Gastroesophageal sphincter (tissue), 4 donors: ENCODE measurements at places on chromosomes 7 and 10.

DNA sequence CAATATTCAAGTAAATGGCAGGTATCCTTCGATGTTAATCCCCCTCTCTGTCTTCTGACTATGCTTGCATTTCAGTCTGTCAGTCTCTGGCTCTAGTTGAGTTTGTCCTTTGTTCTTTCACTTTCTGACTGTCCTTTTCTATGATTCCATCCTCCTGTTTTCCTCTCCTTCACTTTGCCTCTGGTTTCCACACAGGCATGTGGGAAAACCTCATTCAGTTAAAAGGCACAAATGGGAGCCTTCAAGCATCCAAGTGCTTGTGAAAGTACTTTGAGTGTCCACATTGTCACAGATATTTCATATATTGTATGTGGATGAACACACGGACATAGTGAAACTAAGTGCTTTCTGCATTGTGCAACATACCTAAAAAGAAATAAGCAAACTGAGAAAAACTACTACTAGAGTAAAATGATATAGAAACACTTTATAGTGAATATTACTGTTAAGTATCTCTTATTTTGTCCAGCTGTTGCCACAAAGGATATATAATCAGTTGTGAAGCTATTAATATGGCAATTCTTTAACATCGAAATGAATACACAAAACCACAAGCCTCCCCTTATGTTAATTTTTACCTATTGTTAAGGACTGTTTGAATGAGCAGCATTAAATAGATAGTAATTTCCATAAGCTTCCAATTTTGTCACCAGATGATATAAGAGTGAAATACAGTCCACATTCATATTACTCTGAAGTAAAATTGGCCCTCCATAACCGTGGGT lies 71.7 kb downstream of the NRBF2 start:
- ATAC-seq = no peak

GRCh38 chr10:6583447-6583846 lies 3.4 kb upstream of the PRKCQ start:
- no peak for ATAC-seq

- no peak for ATAC-seq
Measured at GRCh38 chr10:12400266-12400931, 51.1 kb downstream of the CAMK1D start.

- ATAC-seq = no peak
Measured at GRCh38 chr7:41869596-41869995, 166.7 kb upstream of the INHBA start.

DNA sequence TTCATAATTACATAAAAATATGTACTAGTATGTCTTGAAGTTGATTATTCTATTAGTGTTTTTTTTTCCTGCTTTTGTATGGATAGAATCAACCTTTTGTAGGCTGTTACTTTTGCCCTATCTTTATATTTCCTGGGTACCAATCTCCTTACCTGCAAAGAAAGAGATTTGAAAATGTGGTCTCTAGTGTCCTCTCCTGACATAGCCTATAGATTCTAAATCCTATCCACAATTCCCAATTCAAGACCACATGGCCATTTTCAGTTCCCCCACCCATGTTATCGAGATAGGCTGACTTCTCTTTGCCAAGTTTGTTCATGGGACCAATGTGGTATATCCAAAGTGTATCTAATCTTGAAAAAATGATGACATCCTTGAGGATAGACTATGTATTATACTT lies 269.4 kb upstream of the SEMA3D start:
- no peak for ATAC-seq

- ATAC-seq = no peak
Measured at GRCh38 chr10:70354100-70354499, 28.3 kb downstream of the LRRC20 start.

DNA sequence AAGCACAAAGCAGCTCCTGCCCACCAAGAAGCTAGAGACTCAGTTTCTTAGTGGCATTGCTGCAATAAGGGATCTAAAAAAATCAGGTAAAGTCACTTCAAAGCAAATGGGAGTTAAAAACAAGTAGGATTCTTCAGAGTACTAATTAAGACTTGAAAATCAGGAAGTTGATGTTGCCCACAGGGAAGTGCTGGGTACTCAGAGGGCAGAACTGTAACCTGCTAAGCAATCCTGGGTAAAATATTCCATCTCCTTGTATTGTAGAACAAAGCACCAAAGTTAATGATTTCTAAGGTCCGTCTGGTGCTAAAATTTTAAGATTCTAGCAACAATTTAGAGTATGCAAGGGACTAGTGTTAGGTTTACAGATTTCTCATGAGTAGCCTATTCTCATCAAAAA lies 8.3 kb downstream of the PEX1 start:
- no peak for ATAC-seq
